Mesendoderm (in vitro differentiated cells): ENCODE measurements at places on chromosomes 6 and 20.

GRCh38 chr6:134432036-134432435 lies 114.1 kb upstream of the SGK1 start:
- no peak overlapping the region for H3K4me3 ChIP-seq
- H3K4me1 ChIP-seq = no peaks in the 10 kb centered on the region
- no peak for DNase-seq
- H3K27ac ChIP-seq = no peak overlapping the region
- no peaks in the 10 kb centered on the region for H3K36me3 ChIP-seq
- H3K27me3 ChIP-seq = no peaks in the 10 kb centered on the region

DNA sequence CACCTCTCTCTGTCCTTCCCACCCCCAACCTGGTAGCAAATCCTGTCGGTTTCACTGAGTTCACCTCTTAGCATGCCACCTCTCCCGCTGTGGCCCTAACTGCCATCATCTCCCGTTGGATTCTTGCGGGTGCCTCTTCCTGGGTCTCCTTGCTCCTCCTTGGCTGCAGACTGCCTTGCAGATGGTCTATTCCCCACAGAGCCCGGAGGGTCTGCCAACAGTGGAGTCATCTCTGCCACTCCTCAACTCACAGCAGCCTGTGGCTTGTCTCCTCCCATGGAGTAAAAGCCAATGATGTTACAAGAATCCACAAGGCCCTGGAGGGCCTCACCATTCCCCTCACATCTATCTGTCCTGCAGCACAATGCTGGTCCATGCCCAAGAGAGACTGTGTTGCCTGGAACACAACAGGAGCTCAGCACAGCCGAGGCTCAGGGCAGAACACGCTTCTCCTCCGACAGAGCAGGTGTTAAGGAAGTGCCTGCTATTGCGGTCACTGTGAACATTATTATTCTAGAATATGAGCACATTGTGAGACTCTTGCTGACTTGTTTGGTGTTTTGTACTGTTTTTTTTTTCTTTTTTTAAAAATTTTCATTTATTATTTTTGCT lies 241.8 kb upstream of the SULF2 start:
- no peaks in the 10 kb centered on the region for H3K27me3 ChIP-seq
- no peak overlapping the region for H3K27ac ChIP-seq
- peaks cover 8% of the 10 kb centered on the region for H3K4me1 ChIP-seq
- H3K36me3 ChIP-seq = no peaks in the 10 kb centered on the region
- no peak overlapping the region for H3K4me3 ChIP-seq
- no peak for DNase-seq

DNA sequence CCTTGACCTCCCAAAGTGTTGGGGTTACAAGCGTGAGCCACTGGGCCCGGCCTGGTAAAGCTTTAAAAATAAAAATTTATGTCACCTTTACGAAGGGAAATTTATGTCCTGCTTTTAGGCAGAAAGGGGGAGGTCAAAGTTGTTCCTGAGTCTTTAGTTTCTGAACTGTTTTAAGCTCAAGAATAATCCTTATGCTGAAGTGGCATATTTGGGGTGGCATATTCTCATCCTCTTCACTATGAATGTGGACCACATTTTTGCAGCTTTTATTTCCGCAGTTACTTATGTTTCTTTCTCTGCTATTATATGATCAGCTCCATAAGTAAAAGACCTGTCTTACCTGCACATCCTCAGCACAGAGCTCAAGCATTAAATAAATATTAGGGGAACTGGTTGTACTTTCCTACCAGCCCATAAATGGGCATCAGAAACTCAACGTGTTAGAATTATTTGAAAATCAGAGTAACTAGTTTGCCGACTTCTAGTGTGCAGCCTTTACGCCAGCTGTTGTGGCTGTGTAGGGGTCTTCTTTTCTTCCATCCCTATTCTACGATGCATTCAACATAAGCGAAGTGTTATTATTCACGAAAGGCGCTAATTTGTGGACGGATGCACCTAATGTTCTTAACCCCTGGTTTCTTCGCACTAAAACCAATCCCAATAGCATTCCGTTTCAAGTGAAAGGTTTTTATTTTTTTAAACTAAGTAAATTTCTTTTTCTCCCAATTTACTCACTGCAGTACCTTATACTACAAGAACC lies 867 bp upstream of the AKAP7 start:
- H3K27me3 ChIP-seq = no peaks in the 10 kb centered on the region
- H3K36me3 ChIP-seq = no peaks in the 10 kb centered on the region
- no peak overlapping the region for H3K27ac ChIP-seq
- DNase-seq = no peak

DNA sequence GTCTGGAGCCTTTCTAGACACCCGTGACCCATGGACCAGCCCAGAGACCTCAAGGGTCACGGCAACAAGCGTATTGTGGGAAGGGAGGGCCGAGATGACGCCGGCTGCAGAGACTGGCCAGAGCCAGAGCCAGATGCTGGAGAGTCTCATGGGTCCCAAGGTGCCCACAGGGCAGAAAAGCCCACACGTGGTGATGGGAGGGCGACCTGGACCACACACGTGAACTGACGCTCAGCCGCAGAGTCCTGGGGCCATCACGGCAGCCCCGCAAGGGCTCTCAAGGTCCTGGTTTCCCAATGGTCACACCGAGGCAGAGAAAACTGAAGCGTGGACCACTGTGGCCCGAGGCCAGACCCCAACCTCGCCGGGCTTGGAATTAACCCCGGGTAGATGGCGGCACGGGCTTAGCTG lies 92.6 kb downstream of the YTHDF1 start:
- H3K36me3 ChIP-seq = no peaks in the 10 kb centered on the region
- no peaks in the 10 kb centered on the region for H3K27me3 ChIP-seq
- no peak overlapping the region for H3K27ac ChIP-seq
- no peak for DNase-seq
- no peak overlapping the region for H3K4me3 ChIP-seq
- no peaks in the 10 kb centered on the region for H3K4me1 ChIP-seq

GRCh38 chr20:10790013-10790412 lies 116.2 kb upstream of the JAG1 start:
- DNase-seq = no peak
- H3K27ac ChIP-seq = no peak overlapping the region
- no peaks in the 10 kb centered on the region for H3K27me3 ChIP-seq

GRCh38 chr6:74964871-74965441 lies 240.9 kb downstream of the COL12A1 start:
- no peaks in the 10 kb centered on the region for H3K36me3 ChIP-seq
- no peak overlapping the region for H3K27ac ChIP-seq

DNA sequence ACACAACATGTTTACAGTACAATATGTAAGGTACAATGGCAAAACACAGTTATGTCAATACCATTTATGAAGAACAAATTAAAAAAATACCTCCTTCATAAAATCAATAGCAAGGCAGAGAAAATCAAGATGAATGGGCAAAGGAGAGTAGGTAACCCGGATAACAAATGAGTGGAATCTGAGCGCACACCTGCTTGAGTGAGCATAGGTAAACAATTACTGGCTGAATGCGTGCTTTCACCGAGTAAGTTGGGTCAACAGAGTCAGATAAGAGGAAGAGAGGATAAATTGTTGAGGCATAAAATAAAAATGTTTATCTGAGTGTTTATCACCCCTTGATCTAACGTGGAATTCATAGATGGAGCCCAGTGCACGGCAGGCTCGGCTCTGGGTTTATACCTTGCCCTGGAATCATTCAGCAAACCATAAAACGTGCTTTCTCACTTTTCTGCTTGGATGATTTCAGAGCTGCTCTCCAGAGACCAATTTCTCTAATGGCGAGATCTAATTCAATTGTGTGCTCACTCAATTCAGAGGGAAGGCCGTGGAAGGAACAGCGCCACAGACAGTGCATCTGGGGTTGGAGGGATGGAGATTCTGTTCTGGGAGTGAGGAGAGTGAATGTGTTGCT lies 224.8 kb upstream of the MAP3K7 start:
- no peaks in the 10 kb centered on the region for H3K36me3 ChIP-seq
- no peaks in the 10 kb centered on the region for H3K4me1 ChIP-seq
- no peak for DNase-seq
- H3K27me3 ChIP-seq = no peaks in the 10 kb centered on the region
- H3K4me3 ChIP-seq = no peak overlapping the region
- no peak overlapping the region for H3K27ac ChIP-seq

DNA sequence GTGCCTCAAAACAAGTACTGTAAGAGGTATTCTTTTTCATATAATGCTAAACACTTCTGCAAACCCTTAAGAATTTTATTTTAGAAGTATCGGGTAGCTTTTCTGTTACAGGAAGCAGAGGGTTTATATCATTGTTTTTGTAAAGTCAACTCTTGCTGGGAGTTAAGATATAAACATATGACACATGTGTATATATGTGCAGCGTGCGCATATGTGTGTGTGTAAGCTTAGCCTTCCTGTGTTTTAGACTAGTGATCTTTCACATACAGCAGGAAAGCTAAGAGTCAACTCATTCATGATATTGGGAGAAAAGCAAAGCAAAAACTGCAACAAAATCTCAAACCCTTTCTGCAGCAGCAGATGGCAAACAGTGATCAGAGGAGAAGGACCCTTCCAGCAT lies 102.4 kb downstream of the ARID1B start:
- H3K27ac ChIP-seq = no peak overlapping the region
- no peak overlapping the region for H3K4me3 ChIP-seq
- no peaks in the 10 kb centered on the region for H3K36me3 ChIP-seq
- H3K27me3 ChIP-seq = no peaks in the 10 kb centered on the region
